ENCODE measurements at places on chromosomes 12 and 14.

DNA sequence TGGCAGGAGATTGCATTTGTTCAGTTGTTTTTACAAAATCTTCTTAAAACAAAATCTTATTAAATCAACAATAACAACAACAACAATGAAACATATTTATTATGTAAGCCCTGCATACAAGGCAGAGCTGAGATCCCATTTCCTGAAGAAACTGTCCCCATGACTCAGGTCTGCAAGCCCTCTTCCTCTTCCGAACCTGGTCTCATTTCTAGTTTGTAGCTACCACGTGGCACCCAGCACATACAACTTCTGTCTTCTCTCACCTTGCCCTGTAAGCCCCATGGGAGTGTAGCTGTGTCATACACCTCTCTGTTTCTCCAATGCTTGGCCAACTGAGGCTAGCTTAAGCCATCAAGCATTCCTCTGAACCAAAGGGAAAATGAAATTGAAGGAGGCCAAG, 106.4 kb downstream of the SLC8A3 start:
- no peak for DNase-seq

DNA sequence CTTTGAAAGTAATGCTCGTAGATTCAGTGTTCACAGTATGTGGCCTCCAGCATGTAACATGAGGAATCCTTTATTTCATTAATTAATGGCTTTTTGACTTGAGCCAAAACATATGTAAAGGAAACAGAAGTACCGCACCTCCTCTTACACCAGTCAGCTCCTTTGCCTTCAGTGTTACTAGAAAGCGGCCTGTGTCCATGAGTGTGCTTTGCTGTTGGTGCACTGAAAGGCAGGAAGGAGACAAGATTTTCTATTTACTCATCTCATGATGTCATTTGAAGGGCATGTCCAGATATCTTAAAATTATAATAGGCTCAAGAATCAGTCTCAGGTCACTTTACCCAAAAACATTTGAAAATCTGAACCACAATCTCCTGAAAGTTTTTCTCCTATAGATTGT, 9.9 kb upstream of the CCT2 start:
- no peak for DNase-seq

DNA sequence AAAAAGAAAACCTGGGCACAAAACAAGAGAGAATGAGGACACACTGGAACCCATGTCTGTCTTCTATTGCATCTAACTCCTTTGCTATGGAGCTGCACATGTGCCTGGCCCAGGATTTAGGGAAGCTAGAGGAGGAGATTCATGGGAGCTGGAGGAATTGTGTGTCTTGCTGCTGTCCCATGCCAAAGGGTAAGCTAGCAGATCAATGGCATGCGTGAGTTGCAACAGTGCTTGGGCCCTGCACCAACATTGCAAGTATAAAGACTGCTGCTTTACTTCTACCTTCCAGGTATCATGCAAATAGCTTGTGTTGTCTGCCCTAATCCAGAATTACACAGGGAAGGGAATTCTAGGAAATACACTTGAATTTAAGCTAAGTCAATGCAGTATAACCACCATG, 196.4 kb upstream of the IGF1 start:
- DNase-seq: no peak

- DNase-seq: no peak
Measured at GRCh38 chr12:111642681-111643426, 42.9 kb downstream of the BRAP start.

- DNase-seq: no peak
Measured at GRCh38 chr12:87861791-87862190, 167.4 kb downstream of the C12orf50 start.

DNA sequence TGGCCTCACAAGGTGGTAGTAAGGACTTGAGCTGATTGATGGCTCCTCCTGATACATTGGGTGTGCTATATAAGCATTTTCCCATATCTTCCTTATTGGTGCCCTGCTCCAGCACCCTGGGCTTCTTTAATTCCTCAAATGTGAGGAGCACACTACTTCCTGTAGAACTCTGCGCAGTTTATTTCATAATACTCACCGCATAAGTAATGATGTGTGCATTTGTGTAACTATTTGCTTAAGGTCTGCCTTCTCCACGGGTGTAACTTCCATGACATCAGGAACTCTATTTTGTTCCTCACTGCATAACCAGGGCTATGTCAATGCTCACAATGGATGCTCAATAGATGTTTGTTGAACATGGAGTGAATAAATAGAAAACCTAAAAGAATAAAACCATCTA, 392.2 kb downstream of the SEC23A start:
- DNase-seq: no peak

- no peak for DNase-seq
Measured at GRCh38 chr12:32047357-32048212, 59.1 kb upstream of the BICD1 start.

- no peak for DNase-seq
Measured at GRCh38 chr12:43694879-43695278, 63.7 kb downstream of the PUS7L start.

GRCh38 chr12:14907953-14908352, 22.3 kb upstream of the MGP start:
- no peak for DNase-seq

DNA sequence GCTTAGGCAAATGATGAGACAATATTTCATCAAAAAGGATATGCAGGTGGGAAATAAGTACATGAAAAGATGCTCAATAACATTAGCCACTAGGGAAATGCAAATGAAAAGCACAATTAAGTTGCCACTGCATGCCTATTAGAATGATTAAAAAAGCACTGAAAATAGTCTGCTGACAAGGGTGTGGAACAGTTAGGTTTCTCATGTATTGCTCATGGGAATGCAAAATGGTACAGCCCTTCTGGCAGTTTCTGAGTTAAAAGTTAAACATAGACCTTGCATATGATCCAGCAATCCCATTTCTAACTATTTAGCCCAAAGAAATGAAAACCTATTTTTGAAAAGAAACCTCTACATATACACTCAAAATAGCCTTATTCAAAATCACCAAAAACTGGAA, 393.0 kb downstream of the BMP4 start:
- no peak for DNase-seq

DNA sequence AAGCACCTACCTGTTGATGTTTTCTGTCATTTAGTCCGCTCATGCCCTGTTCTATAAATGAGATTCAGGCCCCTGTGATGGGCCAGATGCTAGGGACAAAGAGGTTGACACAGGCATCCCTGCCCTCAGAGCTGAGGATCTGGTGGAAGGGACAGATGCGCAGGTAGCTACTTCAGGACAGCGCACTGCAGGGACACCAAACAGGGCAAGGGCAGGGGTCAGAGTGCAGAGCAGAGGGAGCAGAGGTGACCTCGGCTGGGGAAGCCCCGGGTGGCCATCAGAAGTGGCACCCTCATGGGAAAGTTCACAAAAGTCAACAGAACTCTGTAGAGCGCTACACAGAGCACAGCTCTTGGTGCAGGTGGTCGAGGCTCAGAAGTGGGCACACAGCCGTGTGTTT, 5.6 kb upstream of the PNMA1 start:
- DNase-seq: no peak

DNA sequence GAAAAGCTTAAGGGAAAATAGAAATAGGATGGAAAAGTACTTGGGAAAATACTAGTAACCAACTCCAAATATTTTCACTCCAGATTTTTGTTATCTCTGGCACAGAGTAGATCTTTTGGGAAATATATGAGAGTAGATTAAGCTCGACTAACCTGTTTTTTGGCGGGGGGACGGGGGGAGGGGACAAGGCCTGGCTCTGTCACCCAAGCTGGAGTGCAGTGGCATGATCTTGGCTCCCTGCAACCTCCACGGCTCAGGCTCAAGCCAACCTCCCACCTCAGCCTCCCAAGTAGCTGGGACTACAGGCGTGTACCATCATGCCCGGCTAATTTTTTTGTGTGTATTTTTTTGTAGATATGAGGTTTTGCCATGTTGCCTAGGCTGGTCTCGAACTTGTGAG, 4.8 kb downstream of the DHRS7 start:
- no peak for DNase-seq

GRCh38 chr14:68977718-68978171, 1.4 kb downstream of the ACTN1 start:
- DNase-seq: peak; percentile 73

- no peak for DNase-seq
Measured at GRCh38 chr12:117069926-117070900, 29.0 kb downstream of the TESC start.

GRCh38 chr14:61438036-61438435, 116.7 kb downstream of the PRKCH start:
- DNase-seq: no peak

GRCh38 chr12:46318037-46318436, 49.2 kb upstream of the SLC38A1 start:
- DNase-seq: no peak

DNA sequence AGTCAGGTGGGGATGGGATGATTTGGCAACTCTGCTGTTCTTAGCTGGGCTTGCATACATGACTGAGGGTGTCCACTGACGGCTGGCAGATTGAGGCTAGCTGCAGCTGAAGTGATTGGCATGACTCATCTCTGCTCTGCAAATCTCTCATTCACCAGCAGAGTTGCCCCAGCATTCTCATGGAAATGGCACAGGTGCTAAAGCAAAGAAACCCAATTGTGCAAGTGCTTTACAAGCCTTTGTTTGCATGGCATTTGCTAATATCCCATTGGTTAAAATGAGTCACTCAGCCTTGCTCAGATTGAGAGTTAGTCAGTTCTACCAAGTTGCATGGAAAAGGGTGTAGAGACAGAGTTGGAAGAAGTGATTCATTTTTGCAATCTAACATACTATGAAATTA, 389.7 kb upstream of the FAR2 start:
- DNase-seq: no peak

GRCh38 chr14:37232907-37233481, 35.3 kb downstream of the MIPOL1 start:
- DNase-seq: no peak

GRCh38 chr12:56391721-56392120, 29.1 kb upstream of the APOF start:
- DNase-seq: no peak

- DNase-seq: no peak
Measured at GRCh38 chr14:96243785-96244184, 12.2 kb upstream of the BDKRB1 start.

DNA sequence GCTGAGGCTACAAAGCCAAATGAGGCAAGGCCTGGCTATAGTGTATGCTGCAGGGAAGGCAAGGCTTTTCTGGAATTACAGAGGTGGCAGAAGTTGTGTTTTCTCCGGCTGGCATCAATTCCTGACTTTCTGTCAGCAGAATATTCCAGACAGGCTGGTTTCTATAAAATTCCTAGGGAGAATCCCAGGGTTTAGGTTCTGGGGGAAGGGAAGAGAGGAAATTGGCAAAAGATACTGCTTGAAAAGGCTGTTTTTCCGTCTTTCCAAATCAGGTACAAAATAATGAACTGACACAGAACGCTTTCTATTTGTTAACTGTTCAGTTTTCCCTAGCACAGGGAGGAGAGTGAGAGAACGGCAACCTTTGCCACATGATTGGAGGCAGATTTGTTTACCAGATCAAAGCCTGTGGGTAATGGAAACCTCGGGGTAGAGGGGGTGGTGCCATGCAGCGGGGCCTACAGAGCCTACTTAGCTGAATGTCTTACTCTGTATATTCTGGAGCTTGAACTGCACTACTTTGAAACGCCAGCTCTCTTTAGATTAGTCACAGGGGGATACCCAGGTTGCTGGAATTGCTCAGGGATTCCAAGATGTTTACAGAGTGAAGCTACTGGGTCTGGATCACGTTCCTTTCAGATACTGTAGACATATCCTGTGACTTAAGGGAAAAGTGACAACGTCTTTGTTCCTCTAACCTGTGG, 65.8 kb upstream of the DACT1 start:
- DNase-seq: peak; percentile 61

- DNase-seq: no peak
Measured at GRCh38 chr12:88247241-88247643, 105.1 kb downstream of the TMTC3 start.
